ENCODE measurements at places on chromosomes 6 and 20. TPM values are rescaled to one million over a fixed set of nuclear protein-coding genes. Genes with fewer than 3 reads are reported as not detected.

Gene CLVS2
- polyA plus RNA-seq = not detected

Gene F13A1
- 7.3 TPM for polyA plus RNA-seq

Gene TNXB
- not detected for polyA plus RNA-seq

Gene DPM1
- polyA plus RNA-seq = 63.0 TPM

Gene E2F3
- 3.1 TPM for polyA plus RNA-seq

Gene MPIG6B
- 3.3 TPM for polyA plus RNA-seq

Gene GPR63
- polyA plus RNA-seq = not detected

Gene ZFP64
- 5.7 TPM for polyA plus RNA-seq

Gene ADGRF5
- not detected for polyA plus RNA-seq

Gene GRM1
- polyA plus RNA-seq = not detected

Gene COX4I2
- 0.64 TPM for polyA plus RNA-seq

Gene TNFAIP3
- polyA plus RNA-seq = 33.6 TPM

Gene FNDC1
- polyA plus RNA-seq = not detected

Gene ADGRG6
- polyA plus RNA-seq = not detected
